Endothelial cell (in vitro differentiated cells): ENCODE measurements at places on chromosomes 6 and 20. TPM values are rescaled to one million over a fixed set of nuclear protein-coding genes. Genes with fewer than 3 reads are reported as not detected.
A peak's percentile ranks its signal among the peaks of the same experiment; 100 is the strongest.

GRCh38 chr20:38452880-38453624 lies 17.9 kb upstream of the SNHG17 start:
- H3K27me3 ChIP-seq, result no peaks in the 10 kb centered on the region
- peak overlapping the region; percentile 94 for H3K27ac ChIP-seq
- peak overlapping the region; percentile 13 for H3K4me3 ChIP-seq
- H3K4me1 ChIP-seq, result peaks cover 30% of the 10 kb centered on the region
- DNase-seq, result no peak

DNA sequence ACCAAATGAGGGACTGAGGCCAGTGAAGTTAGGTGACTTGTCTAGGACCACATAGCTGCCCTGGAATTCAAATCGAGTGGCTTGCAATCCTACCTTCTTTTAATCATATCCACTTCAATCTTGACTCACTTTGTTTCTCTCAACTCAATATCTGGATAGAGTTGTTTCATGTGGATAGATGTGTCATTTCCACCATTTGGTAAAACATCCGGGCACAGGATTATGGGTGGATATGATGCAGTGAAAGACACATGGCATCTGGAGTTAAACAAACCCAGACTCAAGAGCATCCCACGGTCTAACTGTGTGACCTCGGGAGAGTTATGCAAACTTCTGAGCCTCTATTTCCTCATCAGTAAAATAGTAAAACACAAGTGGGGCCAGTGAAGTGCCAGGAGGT lies 103.6 kb upstream of the CNKSR3 start:
- no peak for DNase-seq
- no peak overlapping the region for H3K27ac ChIP-seq
- H3K4me3 ChIP-seq, result no peak overlapping the region
- peaks cover 3% of the 10 kb centered on the region for H3K27me3 ChIP-seq

GRCh38 chr6:52393780-52394179 lies 26.4 kb upstream of the EFHC1 start:
- H3K4me3 ChIP-seq, result no peak overlapping the region
- H3K27ac ChIP-seq, result no peak overlapping the region

DNA sequence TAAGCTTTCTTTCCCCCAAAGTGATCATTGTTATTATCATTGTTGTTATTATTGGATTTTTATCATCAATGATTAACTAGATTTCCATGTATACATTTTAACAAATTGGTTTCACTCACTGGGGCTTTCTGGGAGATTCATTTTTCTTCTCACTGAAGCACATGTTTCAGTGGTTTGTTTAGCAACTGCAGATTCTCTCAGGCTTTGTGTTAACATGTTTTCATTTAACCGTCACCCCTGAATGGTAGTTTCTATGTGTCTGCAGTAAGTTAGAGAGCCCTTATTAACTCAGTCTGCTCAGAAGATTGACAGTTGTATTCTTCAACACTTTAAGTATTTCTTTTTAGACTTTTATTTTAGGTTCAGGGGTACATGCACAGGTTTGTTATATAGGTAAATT lies 12.4 kb downstream of the ZKSCAN4 start:
- no peak for DNase-seq
- no peaks in the 10 kb centered on the region for H3K4me1 ChIP-seq
- H3K27me3 ChIP-seq, result no peaks in the 10 kb centered on the region

GRCh38 chr6:2036710-2037023 lies 208.7 kb downstream of the GMDS start:
- H3K4me1 ChIP-seq, result peaks cover 4% of the 10 kb centered on the region
- H3K27ac ChIP-seq, result no peak overlapping the region
- H3K4me3 ChIP-seq, result no peak overlapping the region
- no peak for DNase-seq

GRCh38 chr6:138546733-138547185 lies 47.5 kb upstream of the NHSL1 start:
- peaks cover 5% of the 10 kb centered on the region for H3K36me3 ChIP-seq
- peaks cover 6% of the 10 kb centered on the region for H3K27me3 ChIP-seq
- peak overlapping the region; percentile 98 for H3K27ac ChIP-seq
- peak overlapping the region; percentile 42 for H3K4me3 ChIP-seq
- DNase-seq, result peak; percentile 21
- peaks cover 55% of the 10 kb centered on the region for H3K4me1 ChIP-seq

- no peak overlapping the region for H3K4me3 ChIP-seq
- H3K27me3 ChIP-seq, result peaks cover 9% of the 10 kb centered on the region
- no peak overlapping the region for H3K27ac ChIP-seq
These were observed 31.8 kb downstream of the CEBPB start for GRCh38 chr20:50222309-50223038.

DNA sequence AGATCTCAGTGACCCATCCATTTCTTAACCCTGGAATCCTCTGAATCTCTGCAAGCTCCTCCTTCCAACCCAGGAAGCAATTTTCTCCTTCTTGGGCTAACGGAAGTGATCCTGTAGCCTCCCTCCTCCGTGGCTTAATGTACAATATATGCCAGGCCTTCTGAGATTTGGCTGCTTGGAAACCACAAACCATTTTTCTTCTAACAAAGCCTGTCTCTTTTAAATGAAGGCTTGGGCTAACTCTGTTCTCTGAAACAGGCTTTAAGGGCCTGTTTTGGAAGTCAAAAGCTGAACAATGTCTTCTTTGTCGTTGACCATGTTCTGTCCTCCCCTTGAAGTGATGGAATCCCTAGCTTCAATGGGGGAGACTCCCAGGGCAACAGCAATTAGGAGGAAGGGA lies 14.9 kb downstream of the FYN start:
- peaks cover 1% of the 10 kb centered on the region for H3K27me3 ChIP-seq
- no peak overlapping the region for H3K4me3 ChIP-seq
- no peak for DNase-seq

HTR1E gene
- not detected for total RNA-seq

DNA sequence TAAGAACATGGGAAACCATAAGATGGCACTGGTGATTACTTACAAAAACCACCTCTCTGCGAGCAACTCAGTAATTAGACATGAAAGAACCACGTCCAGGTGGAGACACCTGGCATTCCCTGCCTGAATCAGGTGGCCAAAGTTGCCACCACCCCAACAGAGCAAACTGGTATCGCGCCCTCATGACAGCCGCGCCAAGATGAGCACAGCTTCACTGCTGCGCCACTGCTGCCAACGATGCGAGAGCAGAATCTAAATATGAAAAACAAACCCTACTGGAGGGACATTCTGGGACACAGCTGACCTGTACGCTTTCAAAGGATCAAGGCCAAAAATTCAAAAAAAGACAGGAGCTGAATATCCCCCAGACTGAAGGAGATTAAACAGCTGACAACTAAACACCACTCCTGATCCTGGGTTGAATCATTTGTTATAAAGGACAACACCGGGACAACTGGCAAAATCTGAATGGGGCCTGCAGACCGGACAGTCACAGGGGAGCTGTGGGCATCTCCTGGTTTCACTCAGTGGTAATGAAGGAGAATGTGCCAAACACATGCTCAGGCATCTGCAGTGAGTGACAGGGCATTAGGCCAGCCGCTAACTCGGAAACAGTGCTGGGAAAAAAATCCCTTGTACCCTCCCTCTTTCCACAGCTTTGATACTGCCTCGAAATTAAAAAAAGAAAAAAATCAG lies 17.4 kb downstream of the CST7 start:
- no peaks in the 10 kb centered on the region for H3K27me3 ChIP-seq
- H3K4me1 ChIP-seq, result no peaks in the 10 kb centered on the region
- H3K36me3 ChIP-seq, result peaks cover 41% of the 10 kb centered on the region
- DNase-seq, result no peak

WFDC12 gene
- total RNA-seq, result not detected

GRCh38 chr6:4610256-4610655 lies 165.9 kb upstream of the CDYL start:
- H3K36me3 ChIP-seq, result no peaks in the 10 kb centered on the region
- peaks cover 14% of the 10 kb centered on the region for H3K4me1 ChIP-seq
- no peaks in the 10 kb centered on the region for H3K27me3 ChIP-seq
- no peak overlapping the region for H3K4me3 ChIP-seq
- DNase-seq, result no peak
- H3K27ac ChIP-seq, result peak overlapping the region; percentile 67

EPPIN gene
- total RNA-seq, result not detected

BMP5 gene
- total RNA-seq, result 0.18 TPM

DNA sequence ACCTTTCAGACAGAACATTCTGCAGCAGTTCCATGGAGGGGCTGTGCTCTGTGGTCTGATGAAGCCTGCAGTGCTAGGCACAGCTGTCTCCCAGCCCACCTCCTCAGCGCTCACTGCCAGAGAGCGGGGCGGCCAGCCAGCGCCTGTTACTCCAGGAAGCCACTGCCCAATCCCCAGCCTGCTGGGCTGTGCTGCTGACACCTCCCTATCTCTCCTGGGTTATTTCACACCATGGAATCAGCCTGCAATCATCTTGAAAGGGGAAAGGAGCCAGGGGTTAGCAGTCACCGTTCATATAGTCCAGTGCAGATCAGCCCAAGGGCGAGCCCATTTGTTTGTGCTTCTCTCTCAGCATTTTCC lies 46.3 kb upstream of the NHSL1 start:
- DNase-seq, result peak; percentile 76
- H3K27me3 ChIP-seq, result peaks cover 6% of the 10 kb centered on the region

DNA sequence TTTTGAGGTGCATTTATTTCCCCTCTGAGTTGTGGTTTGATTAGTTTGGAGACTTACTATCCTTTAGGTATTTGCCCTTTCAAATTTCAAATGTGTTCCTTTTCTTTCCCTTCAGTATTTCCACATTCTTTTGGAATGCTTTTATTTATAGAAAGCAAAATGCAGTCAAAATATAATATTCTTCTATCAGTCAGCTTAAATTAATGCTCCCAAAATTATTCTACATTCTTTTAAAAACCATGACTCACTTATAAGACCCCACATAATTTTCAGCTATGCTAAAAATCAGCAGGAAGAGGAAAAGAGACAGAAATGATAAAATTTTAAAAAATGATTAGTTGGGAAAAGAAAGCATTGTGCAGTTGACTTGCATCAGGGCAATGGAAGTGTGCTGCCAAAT lies 180.0 kb upstream of the SMLR1 start:
- DNase-seq, result no peak
- H3K36me3 ChIP-seq, result no peaks in the 10 kb centered on the region
- no peak overlapping the region for H3K27ac ChIP-seq
- H3K4me3 ChIP-seq, result no peak overlapping the region
- peaks cover under 1% of the 10 kb centered on the region for H3K27me3 ChIP-seq

DNA sequence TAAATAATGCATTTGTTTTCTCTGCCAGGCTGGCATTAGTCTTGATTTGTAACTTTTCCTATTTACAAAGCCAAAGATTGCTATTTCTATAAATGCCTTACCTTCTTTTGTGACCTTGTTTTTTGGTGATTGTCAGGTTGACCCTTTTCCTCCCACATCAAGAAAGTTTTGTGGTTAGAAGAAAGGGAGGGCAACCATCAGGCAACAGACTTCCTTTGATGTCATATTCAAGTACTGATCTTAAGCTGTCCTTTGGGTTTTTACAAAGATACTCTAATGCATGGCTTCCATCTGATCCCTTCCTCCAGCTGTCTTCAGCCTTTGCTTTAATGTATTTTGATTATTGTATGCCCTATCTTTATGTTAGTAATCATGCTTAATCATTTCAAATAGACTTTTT lies 23.9 kb downstream of the RNF217 start:
- peaks cover 6% of the 10 kb centered on the region for H3K36me3 ChIP-seq
- no peak for DNase-seq
- no peak overlapping the region for H3K4me3 ChIP-seq

HLA-G gene
- 0.41 TPM for total RNA-seq

DNA sequence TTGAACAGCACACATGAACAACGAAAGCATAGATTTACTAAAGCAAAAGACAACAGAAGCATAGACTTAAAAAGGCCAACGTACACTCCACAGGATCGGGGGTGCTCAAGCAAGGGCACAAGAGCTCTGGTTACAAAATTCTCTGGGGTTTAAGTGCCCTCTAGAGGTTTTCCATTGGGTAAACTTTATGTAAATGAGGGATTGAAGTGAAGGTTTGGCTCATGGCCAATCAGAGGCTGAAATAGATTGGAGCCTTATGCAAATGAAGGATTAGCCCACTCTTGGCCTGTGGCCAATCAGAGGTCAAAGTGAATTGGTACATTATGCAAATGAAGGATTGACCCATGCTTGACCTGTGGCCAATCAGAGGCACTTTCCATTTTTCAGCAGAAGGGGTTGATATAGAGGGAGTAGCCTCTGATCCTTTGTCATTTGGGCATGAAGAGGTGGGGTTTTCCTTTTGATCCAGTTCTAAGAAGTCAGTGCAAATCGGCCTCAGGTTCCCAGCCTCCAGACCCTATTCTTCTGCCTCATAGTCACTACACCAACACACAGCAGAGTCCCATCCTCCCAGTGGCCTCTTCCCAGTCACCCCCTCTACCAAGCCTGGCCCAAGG lies 244.9 kb downstream of the THBS2 start:
- peaks cover 11% of the 10 kb centered on the region for H3K36me3 ChIP-seq
- H3K4me1 ChIP-seq, result no peaks in the 10 kb centered on the region
- H3K27ac ChIP-seq, result no peak overlapping the region
- H3K27me3 ChIP-seq, result no peaks in the 10 kb centered on the region
- DNase-seq, result no peak
- no peak overlapping the region for H3K4me3 ChIP-seq

EFCAB8 gene
- 1.1 TPM for total RNA-seq

DNA sequence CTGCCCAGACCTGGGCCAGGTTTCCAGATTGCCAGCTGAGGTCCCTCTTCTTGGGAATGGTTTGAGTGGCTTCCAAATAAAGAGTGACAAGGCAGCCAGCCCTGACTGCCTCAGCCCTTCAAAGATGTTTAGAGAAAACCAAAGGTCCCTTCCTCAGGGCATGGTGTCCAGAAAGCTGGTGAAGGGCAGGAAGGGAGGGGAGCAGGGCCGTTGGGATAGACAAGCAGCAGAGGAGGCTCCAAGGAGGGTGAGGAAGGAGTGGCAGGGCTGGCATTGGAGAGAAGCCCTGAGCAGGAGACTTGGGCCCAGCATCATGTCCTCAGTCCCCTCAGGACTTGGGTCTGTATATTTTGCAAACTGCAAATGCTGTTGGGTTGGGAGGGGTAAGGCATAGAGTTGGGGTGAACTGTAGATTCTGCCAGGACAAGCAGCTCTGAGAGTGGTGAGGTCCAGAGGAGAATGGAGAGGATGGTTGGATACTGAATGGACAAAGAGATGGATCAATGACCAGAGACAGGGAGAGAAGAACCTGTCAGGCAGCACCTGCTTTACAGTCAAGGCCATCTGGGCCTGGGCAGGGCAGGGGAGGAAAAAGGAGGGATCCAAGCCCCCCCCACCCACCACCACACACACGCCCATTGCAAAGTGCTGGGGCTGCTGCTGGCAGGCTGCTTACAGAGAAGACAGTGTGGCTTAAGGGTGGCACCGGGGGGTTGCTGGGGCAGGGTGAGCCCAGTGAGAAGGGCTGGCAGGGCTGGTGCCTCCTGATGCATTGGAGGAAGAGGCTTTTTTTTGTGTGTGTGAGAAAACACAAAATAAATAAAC lies 5.5 kb upstream of the DSN1 start:
- no peak for DNase-seq
- H3K4me1 ChIP-seq, result peaks cover 17% of the 10 kb centered on the region
- H3K27me3 ChIP-seq, result peaks cover 4% of the 10 kb centered on the region
- H3K36me3 ChIP-seq, result peaks cover 13% of the 10 kb centered on the region
- peak overlapping the region; percentile 43 for H3K4me3 ChIP-seq

COL11A2 gene
- 127 TPM for total RNA-seq
